ENCODE measurements at places on chromosomes 2 and 18.

DNA sequence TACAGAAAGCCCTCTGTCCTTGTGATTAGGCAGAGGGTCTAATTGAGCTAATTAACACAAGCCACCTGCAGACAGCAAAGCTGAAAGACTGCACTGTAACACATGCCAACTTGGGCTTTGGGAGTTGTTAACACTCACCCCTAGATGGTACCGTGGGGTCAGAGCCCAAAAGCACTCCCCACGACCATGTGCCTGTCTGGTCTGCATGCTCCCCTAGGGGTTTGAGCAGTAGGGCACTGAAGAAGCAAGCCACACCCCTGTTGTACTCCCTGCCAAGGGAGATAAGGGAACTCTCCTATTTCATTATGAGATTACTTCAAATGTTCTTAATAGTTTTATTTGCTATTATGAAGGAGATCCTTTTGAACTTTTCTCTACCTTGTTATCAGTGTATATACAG, 560.1 kb upstream of the FSHR start:
- DNase-seq: no peak

- no peak for DNase-seq
These were observed 76.1 kb downstream of the SMIM21 start for GRCh38 chr18:75351409-75351808.

GRCh38 chr2:9627310-9627709, 3.5 kb downstream of the YWHAQ start:
- peak; percentile 31 for DNase-seq

GRCh38 chr2:159553727-159554126, 62.6 kb downstream of the BAZ2B start:
- no peak for DNase-seq

- DNase-seq: no peak
These were observed 66.6 kb upstream of the SNTG2 start for GRCh38 chr2:883803-884748.

GRCh38 chr18:78751664-78752063, 228.0 kb upstream of the SALL3 start:
- DNase-seq: no peak

DNA sequence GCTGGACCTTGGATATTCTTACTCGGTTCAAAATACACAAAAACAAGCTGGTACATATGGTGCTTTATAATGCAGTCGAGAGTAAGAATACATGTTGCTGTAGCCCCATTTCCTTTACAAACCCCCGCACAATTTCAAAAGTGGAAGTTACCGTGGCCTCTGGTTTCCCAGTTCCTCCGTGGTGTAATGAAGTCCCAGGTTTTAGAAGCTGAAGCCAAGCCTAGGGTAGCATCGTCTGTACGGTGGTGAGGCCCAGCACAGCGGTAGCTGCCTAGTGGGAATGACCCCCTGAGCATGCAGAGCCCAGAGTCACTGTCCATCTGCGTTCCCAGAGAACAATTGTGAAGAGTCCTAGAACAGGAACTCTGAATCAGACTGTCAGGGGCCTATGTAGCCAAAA, 171.8 kb downstream of the ASXL3 start:
- no peak for DNase-seq

- peak; percentile 94 for DNase-seq
These were observed 21.7 kb downstream of the KIAA1328 start for GRCh38 chr18:36850527-36851201.

DNA sequence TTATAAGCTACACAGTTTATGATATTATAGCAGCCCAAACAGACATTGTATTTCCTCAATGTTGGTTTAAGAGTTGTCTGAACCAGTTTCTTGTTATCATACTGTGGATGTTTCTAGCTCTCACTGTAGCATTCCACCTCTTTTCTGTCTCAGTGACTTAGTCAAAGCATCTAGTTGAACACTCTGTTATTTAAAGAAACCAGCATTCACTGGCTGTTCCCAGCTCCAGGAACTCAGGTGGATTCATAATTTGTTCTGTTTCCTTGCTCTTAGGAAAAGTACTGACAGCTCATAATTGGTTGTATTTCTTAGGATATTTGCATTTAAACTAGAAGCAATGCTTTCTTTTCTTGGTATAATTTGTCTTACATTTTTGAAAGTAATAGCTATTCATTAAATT, 17.5 kb downstream of the LRATD1 start:
- no peak for DNase-seq

DNA sequence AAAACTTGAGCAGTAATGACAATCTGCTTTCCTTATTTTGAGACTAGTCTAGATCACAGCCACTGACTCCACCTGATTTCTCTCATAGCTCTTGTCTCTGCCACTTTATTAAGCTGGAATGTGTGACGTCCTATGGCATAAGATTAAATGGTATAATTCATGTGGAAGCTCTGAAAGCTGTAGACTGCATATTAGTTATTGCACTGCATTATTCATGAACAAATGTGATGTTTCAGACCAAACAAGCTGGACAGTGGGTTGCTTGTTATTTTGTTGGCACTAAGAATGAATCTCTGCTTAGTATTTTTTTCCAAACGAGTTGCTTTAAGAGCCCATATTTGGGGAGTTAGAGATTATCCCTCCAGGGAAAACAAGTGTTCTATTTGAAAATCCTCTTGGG, 1218.5 kb downstream of the SUCLG1 start:
- no peak for DNase-seq

DNA sequence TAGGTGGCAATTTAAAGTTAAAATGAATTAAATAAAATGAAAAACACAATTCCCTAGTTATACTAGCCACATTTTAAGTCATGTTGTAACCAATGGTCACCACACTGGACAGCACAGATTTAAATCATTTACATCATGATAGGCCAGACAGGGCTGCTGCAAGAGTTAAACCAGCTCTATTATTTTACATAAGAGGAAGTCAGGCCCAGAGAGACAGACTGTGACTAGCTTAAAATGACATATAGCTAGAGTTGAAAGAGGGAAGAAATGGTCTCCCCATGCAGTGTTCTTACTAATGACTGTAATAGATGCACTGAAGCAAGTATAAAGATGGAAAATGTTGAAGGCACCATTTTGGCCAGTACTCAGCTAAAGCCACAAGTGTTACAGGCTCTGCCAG, 69.6 kb downstream of the SLC66A3 start:
- DNase-seq: no peak

DNA sequence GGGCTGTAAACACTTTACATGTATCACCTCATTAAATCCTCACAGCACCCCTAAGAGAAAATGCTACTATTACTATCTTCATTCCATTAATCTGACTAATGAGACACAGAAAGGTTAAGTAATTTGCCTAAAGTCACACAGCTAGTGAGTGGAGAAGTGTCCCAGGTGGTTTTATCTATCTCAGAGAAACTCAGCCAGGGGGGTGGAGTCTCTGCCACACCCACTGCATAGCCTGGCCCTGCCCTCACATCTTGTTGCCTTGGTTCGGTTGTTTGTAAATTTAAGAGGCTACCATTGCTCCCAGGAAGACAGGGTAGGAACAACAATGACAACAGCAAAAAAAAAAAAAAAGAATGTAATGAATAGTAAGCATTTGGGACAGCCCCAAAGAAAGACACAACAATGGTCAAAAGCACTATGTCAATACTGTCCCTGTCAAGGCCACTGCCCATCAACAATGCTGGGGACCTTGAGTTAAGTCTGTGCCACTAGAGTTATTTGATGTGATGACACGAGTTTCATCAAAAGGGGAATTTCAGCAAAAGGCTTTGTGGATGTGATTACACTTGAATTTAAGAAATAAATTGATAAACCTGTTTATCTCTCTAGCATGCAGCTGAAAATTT, 17.5 kb downstream of the CYRIA start:
- DNase-seq: no peak

DNA sequence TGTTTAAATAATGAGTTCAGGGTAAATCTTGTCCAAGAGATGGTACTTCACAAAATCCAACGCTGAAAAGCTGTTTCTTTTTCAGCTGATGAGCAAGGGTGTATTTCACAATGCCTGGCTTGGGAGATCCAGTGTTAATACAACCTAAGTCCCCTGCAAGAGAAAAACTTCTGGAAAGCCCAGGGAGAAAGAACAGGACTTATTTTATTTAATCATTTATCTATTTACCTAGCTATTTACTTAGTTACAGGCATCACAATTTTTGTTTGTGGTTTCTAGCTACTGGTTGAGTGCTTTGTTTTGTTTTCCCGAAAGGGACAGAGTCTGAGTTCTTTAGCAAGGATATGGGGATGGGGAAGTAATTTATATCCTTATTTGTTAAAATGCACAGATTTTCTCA, 598.2 kb upstream of the SYT4 start:
- DNase-seq: no peak

- no peak for DNase-seq
These were observed at the start of gene KRTCAP3 for GRCh38 chr2:27441958-27442919. KRTCAP3 (plus strand) TSS chr2:27442381; CDS start chr2:27442413, 32 bp downstream.

DNA sequence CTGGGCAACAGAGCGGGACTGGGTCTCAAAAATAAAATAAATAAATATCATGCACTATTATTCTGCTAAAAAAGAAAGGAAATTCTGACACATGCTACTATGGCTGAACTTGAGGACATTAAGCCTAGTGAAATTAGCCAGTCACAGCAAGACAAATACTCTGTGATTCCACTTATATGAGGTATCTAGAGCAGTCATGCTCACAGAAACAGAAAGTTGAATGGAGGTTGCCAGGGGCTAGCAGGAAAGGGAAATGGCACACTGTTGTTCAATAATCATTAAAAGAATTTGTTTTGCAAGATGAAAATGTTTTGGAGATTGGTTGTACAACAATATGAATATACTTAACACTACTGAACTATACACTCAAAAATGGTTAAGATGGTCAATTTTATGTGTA, 60.8 kb downstream of the NCKAP1 start:
- no peak for DNase-seq

- DNase-seq: no peak
These were observed 106.2 kb downstream of the KCTD1 start for GRCh38 chr18:26442126-26442525.

- DNase-seq: peak; percentile 15
These were observed 21.2 kb upstream of the UGGT1 start for GRCh38 chr2:128069769-128070168.

GRCh38 chr2:215517391-215517790, 81.5 kb upstream of the FN1 start:
- no peak for DNase-seq

GRCh38 chr2:7999683-8000476, 682.0 kb upstream of the ID2 start:
- no peak for DNase-seq
